ENCODE measurements at places on chromosomes 13 and 19.

DNA sequence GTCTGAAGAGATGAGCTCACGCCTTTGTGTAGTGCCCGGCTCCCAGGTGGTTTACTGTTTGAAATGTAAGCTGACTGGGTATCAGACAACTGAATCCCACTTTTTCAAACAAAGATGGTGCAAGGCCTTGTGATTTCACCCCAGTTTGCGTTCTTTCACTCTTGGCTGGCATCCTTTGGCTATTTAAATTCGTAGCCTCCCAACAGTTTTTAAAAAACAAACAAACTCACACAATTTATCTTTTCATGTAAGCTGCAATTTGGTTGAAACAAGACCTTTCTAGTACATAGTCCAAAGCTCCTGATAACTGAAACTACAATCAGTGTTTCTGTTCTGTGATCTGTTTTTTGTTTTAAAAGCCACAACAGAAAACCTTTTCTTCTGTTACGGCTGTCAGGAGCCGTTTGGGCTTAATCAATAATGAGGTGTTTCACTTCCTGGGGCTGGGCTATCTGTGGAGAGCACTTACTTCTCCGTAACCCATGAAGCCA lies 65.1 kb upstream of the NPAS1 start:
- no peak for DNase-seq

- no peak for DNase-seq
Observed at GRCh38 chr13:72295153-72295552, 428.1 kb upstream of the DACH1 start.

GRCh38 chr19:18672606-18673337 lies 10.7 kb upstream of the CRTC1 start:
- DNase-seq, result no peak

DNA sequence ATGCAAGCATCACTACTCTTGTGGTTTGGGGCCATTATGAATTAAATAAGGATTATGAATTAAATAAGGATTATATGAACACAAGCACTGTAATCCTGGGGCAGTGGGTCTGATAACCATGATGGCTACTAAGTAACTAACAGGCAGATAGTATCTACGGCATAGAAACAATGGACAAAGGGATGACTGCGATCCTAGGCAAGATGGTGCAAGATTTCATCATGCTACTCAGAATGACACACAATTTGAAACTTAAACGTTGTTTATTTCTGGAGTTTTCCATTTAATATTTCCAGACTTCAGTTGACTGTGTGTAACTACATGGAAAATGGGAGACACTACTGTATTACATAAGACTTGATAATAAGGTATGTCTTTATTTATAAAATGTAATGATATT lies 15.1 kb downstream of the KCNRG start:
- no peak for DNase-seq

DNA sequence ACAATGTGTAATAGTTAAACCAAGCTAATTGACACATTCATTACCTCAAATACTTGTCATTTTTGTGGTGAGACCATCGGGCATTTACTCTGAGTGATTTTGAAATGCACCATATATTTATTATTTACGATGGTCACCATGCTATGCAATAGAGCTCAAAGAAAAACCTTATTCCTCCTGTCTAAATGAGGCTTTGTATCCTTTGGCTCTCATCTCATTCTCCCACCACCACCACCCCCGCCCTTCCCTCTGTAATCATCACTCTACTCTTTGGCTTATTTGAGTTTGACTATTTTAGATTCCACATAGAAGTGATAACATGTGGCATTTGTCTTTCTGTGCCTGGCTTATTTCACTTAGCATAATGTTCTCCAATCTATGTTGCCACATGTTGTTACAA lies 124.9 kb downstream of the CYSLTR2 start:
- DNase-seq, result no peak

DNA sequence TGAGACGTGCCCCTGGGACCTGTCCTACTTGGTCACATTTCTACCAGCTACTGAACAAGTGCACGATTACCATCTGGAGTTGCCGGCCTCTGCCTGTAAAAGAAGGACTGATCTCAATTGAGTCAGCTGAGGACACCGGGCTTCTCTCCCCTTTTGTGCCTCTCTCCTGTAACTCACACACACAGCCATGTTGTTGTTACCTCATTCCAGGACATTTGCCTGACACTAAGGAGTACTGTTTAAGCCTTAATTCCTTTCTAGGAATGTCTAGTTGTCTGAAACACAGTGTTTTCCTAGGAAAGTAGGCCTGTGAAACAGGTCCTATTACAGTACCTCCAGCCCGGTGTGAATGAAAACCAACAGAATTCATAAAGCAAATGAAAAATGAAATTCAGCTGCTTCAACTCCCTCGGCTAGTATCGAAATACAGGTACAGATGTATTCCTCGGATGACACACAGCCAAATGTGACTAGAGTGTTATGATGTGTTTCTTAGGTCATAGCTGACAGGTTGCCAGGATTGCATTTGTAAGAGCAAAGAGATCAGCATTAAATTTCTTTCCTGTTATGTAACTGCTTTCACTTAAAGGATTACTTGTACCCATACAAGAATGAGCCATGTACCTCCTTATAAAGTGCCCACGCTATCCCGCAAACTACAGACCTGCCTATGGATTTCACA lies 152.0 kb upstream of the IRS2 start:
- DNase-seq, result no peak

DNA sequence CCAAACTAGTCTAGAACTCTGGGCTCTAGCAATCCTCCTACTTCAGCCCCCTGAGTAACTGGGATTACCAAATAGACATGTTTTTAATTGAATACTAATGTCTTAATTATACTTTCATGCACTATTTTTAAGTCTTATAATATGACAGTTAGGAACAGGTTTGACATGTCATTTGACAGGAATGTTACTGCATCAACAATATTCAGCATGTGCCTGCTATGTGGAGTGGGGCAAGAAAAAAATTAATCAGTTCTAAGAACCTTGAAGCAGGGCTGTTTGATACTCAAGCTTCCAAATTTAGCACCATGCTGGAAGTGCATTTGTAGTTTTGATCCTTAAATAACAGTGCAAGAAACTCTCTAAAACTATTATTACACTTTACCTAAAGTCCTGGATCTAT lies 265.3 kb downstream of the MZT1 start:
- no peak for DNase-seq

DNA sequence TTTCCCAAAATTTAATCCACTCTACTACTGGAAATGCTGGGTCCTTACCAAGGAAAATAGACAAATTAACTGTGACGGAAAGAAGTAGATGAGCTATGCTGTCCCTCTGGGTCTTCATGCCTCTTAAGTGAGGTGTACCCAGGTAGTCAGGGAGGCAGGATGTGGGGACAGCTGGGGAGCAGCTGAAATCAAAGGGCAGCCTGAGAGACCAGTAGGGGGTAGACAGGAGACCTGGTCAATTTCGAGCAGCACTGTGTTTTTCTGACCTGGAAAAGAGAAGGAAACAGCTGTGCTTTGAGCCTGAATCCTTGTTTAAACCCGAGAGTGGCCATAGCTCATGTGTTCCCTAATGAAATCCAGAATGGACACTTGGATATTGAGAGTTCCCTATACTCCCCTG lies 587.3 kb downstream of the EFNB2 start:
- no peak for DNase-seq

DNA sequence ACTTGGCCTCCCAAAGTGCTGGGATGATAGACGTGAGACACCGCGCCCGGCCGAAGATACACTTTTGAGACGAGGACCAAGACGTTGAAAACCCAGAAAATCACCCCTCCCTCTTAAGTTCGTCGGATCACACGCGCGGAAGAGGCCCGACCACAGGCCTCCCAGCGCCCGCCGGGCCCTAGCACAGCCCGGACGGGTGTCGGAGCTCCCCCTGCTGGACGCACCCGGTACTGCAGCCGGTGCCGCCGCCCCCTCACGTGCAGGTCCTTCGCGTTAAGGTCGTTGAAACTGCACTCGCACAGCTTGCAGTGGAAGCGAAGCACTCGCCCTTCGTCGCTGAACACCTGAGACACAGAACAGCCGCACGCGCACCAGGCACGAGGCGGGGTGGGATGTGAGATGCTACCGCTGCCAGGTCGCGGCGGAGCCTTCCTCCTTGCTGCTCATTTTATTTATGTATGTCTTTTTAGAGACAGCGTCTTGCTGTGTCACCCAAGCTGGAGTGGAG lies 35.7 kb upstream of the MATK start:
- DNase-seq, result peak; percentile 74

GRCh38 chr13:99385161-99385560 lies 78.0 kb upstream of the GPR183 start:
- no peak for DNase-seq

DNA sequence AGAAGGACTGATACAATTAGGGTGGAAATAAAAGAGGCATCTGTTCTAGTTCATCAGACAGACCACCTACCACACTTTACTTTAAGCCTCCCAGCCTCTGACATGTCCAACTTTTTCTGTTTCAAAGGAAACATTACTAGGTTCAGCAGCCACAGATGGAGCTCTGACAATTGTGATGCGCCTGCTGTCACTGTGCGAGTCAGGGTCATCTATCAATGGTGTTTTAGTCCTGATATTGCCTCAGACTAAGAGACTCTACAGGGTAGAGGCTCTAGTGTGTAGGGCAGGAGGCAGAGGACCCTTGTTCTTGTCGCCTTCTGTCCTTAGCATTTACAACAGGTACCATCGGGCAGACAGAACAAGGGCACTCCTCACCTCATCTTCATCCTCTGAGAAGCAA lies 685.0 kb upstream of the SGCG start:
- DNase-seq, result no peak

- no peak for DNase-seq
Observed at GRCh38 chr13:113500530-113501265, 10.2 kb upstream of the DCUN1D2 start.

DNA sequence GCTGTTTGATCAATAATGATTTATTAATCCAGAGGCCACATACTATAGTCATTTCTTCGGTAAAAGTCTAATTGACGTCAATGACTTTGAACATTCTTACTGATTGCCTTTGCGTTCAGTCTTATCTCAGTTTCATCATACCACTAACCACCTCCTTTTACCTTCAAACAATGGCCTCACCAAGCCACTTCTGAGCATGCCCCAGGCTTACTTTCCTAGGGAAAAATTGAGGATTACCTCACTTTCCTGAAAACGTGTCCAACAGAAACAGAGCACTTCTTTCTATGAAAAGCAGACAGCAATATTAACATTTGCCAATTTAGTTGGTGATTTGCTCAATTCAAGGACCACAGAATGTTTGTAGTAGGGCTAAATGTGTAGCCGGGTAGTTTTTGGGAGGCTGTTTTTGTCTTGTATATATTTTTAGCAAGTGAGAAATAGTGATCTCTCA lies 157.6 kb downstream of the KLF5 start:
- no peak for DNase-seq
